ENCODE measurements at places on chromosomes 6 and 20.

GRCh38 chr6:87289571-87289970, 32.8 kb upstream of the SMIM8 start:
- DNase-seq = no peak

DNA sequence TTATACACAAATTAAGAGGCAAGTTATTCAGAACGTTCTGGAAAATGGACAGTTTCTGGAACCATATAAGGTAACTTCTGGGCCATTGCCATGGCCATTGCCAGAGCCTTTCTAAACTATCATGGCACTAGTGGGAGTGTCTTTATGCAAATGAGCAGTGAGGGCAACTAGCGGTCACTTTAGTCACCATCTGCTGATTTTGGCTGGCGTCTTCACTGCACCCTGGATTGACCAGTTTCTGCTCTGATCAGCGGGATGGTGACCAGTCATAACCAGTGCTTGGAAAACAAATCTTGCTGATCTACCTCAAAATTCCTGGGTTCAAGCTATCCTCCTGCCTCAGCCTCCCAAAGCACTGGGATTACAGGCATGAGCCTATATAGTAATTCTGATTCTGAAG, 7.3 kb upstream of the SNTA1 start:
- no peak for DNase-seq

DNA sequence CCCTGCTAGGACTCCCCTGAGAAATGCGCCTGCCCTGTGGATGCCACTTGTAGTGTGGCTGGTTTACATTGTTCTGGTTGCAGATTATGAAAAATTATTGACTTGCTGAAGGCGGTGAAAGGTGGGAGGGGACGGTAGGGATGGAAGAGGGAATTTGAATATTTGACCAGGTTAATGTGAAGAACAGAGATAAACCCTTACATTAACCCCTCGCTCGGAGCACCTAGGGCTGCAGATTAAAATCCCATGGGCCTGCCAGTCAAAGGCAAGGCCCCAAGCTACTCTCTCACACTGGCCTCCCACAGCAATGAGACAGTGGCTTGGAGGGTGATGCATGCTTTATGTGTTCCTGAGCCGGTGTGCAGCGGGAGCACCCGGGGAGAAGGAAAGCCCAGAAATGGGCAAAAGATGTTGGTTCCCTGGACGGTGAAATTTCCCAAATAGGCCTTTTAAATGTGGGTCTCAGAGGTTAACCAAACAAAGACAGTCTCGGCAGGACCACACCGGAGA, 2.5 kb downstream of the FOXF2 start:
- no peak for DNase-seq

- DNase-seq = no peak
Observed at GRCh38 chr6:106281088-106281487, 44.5 kb downstream of the ATG5 start.

DNA sequence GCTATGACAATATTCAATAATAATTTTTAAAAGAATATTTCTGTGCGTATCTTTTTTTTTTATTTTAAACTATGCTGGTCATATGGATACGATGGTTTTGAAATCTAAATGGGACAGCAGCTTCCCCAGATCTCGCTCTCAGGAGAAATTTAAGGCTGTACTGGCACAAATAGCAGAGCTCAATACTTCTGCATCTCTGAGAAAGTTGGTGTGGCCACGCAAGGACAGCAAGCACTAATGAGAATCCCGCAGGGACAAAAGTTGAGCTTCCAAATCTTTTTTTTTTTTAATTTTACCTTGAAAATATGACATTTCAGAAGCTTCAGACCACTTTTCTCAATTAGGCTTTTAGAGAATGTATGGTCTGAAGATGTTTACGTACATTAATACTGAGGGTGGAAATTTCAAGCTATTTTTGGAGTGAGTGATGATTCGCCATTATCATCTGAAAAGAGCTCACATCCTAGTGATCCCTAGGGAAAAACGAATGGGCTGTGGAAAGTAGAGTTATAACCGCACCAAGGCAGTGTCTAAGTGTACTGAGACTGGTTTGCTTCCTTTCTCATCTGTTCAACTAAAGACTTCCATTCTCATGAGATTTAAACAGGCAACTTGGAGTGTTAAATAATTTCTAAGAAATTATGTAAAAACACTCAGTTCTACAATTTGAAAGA, 840.0 kb downstream of the C6orf118 start:
- DNase-seq = no peak

GRCh38 chr6:109015176-109015575, 79.5 kb downstream of the SESN1 start:
- no peak for DNase-seq

DNA sequence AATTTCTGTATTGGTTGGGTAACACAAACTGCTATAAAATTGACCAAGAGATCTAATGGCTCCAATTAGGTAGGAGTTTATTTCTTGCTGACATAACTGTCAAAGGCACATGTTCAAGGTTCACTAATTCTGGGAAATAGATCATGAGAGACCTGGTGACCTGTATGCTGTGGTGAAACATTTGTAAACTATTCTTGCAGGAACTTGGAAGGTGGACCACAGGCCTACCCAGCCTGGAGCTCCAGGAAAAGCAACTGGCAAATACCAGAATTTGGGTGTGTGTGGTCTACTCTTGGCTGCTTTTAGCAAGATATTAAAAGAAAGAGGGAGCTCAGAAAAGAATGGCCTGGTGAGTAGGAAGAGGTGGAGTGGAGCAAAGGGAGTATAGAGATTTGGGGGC, 184.6 kb downstream of the QKI start:
- DNase-seq = no peak

GRCh38 chr6:8075704-8076103, 11.5 kb upstream of the BLOC1S5 start:
- DNase-seq = no peak

DNA sequence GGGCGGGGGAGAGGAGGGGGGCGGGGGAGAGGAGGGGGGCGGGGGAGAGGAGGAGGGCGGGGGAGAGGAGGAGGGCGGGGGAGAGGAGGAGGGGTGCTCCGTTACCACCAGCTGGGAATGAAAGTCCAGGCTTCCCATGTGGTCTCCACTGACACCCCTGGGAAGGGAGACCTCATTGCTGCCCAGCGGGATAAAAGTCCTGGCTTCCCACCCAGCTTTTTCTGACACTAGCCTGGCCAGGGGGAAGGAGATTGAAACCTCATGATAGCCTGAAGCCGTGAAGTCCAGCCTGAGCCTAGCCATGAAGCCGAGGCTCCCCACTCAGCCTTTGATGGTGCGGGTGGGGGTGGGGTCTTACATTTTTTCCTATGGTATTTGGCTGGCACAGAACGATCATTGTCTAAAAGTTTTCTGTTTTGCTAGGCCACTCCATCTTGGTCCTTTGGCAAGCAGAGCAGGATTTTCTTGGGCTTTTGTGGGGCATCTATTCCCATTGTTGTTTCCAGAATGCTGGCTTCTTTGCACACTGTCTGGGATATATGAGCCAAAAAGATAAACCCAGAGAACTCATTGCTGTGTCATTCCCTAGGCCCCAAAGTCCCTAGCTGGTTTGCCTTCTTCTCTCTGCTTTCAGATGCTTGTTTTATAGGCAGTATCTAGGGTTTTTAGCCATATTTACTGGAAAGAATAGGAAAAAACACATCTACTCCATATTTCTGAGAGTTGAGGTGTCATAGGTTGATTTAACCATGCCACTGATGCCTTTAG, 67.9 kb upstream of the RNF24 start:
- DNase-seq = no peak

DNA sequence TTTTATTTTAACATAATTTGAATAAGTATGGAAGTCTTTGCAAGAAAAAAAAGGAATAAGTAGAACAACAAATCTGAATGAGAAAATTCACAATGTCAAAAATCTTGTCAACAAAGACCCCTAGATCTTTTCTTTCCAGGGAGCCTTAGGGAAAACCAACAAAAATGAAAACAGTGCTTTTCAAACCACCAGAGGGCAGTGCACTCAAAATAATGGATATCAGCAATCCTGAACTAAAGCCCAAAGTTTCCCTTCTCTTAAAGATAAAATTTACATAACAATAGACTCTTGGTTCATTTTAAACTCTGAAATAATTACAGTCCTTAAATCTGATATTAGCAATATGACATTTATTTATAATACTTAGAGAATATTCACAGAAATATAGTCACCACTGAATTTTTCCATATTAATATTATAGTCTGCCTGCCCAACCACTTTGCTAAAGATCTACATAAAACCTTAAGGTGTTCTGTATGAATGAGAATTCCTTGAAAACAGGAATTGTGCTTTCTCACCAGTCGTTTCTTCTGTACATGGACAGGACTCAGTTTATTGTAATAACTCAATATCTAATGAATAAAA, 105.3 kb upstream of the BMP5 start:
- DNase-seq = no peak

DNA sequence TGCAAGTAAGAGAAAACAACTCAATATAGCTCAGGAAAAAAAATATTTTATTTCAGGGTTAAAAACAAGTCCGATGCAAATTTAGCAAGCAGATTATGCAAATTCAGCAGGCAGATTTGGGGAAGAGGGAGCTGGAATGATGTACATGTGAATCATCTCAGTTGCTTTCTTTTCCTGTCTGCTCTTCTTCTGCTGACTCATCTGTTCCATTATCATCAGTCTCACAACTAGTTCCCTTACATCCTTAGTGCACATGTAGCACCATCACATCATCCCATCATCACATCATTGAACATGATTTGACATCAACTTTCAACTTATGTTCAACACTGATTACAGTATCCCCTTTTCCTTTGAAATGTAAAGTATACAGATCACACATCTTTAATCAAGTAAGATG, 11.5 kb upstream of the DEFB113 start:
- no peak for DNase-seq

DNA sequence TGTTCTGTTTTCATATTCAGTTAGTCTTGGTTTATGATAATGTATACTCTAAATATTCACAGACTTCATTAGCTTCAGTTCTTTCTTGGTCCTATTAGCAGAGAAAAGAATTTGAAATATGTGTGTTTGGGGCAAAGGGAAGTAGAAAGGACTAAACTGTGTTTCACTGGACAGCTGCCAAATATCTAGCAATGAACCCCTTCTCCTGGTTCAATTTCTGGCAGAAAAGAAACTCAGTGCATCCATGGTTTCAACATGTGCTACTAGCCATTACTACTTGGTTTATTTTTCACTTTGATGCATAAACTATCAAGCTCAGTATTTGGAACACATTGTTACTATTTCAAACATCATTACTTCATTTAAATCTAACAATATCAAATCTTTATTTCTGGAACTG, 43.6 kb downstream of the FBXL4 start:
- DNase-seq = no peak

DNA sequence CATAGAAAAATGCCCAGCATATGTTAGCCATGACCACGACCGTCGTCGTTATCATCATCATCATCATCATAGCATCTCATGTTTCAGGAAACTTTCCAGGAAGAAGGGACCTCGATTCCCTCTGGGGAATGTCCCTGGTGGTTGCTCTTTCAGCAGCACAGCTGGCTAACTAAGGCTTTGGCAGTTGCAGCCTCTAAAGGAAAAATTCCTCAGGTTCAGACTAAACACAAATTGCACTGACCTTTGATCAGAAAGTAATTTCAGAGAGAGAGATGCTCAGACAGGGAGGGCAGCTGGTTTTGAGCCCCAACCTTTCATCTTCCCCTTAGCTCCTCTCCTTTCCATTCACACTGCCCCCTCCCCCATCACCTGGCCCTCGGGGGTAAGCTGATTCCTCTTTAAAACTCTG, 5.6 kb upstream of the CFB start:
- no peak for DNase-seq

GRCh38 chr6:141932685-141933084, 200.0 kb upstream of the GJE1 start:
- no peak for DNase-seq

DNA sequence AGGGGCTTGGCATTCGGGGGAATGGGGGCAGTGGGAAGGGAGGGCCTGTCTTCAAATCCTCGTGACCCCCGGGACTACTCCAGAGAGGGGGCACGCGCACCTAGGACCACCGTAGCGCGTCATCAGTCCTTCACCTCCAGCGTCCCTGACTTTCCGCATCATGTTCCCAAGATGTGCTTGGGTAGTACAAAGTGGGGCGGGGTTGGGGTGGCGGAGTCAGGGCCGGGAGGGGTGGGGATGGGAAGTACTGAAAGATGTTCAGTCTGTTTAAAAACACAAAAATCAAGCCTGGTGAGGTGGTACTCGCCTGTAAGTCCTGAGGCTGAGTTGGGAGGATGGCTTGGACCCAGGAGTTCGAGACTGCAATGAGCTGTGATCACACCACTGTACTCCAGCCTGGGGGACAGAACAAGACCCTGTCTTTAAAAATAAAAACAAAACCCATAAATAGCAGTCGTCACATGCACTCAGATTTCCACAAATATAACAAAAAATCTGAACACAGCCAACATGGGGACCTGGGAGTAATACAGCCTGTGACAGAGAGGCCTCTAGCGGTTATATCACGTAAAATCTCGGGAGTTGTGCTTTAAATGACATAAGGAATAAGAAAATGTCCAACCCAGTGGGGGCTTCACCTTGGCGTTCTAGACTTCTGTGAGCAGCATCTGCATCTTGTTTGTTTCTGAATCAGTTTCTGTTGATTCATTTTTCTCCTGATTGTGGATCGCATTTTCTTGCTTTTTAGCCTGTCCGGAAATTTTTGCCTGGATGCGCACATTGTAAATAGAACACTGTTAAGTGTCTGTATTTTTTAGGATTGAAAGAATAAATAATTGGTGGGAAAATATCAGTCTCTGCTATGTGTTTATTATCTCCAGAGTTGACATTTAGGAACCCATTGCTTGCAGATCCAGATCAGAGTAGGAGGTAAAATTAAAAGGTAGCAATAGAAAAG, 698 bp upstream of the LRP11 start:
- DNase-seq = peak; percentile 71

DNA sequence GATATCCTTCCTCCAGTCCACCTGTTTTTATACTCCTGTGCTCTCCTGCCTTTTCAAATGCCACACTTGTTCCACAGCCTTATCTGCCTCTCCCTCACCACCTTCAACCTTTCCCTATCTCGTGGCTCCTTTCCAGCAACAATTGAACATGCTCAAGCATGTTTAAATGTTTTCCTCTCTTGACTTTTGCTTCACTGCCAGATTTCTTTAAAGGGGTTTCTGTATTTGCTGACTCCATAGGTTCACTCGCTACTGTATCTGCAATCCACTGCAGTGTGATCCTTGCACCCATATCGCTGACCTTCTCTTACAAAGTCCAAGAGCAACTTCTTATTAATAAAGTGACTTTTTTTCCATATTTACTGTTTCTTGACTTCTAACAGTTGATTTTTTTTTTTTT, 11.2 kb upstream of the GMNN start:
- DNase-seq = no peak

GRCh38 chr6:63732336-63732735, 96.7 kb downstream of the PHF3 start:
- no peak for DNase-seq

GRCh38 chr20:44540834-44541233, 19.0 kb upstream of the SERINC3 start:
- no peak for DNase-seq

GRCh38 chr20:25226433-25227316, 21.2 kb upstream of the PYGB start:
- no peak for DNase-seq

DNA sequence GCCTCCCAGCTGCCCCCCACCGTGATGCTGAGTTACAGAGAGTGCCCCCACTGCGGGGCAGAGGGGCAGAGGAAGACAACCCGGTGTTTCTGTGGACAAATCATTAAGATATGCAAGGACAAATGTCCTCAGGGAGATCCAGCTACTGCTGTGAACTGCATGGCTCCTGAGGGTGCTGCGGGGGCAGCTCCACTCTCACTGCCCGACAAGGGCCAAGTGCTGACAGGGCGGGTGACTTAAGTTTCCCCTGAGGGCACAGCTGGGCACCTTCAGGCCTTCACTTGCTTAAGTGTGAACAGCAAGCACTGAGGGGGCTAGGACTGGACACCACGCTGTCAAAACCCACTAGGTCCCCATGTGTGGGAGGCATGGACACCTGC, 26.2 kb upstream of the TCFL5 start:
- no peak for DNase-seq

GRCh38 chr6:157757430-157758403, 65.3 kb upstream of the SNX9 start:
- DNase-seq = no peak
